ENCODE measurements at places on chromosomes 5 and 9.
A peak's percentile ranks its signal among the peaks of the same experiment; 100 is the strongest.

DNA sequence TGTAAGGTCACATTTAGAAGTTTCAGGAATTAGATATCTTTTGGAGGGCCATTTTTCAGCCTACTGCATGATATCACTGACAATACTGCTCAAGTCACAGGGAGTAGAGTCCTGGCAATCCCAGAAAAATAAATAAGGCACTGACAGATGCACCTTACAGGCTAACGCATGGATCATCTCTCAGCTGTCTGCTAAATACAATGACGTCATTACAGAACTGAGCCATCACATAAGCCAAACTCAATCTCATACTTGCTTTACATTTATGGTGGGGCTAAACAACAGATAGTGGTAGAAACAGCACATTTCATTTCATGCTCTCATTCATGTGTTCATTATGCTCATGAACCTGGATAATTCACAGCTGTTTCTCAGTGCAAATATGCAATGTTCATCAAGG is 243.7 kb downstream of the SEMA5A start:
- no peak for DNase-seq

DNA sequence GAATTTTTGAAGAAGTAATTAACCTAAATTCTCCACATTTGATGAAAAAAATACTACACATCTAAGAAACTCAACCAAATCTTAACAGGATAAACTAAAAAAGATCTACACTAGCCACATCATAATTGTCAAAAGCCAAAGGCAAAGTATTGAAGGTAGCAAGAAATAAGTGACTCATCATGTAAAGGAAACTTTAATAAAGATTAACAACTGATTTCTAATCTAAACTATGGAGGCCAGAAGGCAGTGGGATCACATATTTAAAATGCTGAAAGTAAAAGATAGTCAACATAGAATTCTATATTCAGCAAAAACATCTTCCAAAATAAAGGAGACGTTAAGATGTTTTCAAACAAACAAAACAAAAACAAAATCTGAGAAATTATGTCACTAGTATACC is 2002.9 kb downstream of the MAT2B start:
- no peak for DNase-seq

DNA sequence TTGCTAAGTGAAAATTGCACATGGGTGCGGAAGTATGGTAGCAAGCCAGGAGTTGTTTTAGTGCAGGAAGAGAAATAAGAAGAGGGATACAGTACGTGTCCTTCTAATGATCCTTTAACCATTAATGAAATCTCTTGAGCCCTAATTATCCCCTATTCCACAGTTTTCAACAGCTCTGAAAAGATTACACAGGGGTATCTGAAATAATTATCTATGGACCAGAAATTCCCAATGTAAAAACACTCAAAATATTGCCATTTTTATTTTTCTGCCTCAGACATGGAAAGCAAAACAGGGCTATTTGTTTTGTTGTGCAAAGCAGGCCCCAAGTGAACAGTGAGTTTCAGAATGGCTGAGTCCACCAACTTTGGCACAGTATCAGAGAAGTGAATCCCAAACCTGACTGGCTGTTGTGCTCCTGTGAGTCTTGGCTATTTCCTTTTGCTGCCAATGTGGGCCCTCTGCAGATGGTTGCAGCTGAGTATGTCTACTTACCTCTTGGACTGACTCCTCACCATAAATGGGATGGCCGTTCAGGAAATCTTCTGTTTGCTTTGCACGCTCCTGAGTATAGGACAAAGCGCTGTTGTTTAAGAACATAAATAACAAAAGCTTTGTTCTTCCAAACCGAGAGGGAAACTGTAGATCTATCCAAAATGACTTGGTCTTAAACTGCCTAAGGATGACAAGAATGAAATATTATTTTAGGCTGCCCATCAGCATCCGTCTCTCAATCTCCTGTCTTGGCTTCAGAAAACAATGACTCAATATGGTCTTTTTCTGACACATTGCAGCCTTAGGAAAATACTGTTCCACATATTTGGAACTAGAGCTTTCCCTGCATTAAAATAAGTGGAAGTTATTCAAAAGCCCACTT is 204.1 kb downstream of the DEPDC1B start:
- no peak for DNase-seq

DNA sequence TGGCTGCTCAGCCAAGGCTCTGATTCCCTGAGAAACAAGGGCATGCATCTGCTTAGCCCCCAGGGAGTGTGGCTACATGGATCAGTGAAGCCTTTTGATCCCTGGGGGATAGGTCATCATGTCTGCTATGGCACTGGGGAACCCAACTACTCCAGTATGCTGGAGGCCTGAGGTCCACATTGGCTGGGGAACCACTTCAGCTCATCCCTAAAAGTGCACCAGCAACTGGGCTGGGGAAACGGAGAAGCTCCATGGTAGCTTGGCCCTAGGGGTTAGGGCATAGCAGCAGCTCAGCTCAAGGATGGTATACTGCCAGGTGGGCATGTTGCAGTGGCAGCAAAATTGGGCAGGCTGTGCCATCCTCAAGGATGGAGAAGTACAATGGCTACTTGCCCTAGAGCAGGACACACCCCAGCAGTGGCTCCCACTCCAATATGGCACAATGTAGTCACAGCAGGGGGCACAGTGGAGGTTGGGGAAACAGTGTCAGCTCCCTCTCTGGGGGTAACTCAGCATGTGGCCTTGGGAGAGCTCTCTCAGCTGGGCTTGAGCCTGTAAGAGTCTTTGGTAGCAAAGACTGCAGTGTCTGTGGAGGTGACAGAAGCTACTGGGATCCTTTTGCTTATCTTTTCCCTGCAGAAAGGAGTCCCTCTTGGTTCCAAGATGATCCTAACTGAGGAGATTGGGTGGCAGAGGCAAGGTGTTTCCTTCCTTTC is 111.5 kb upstream of the FSTL4 start:
- no peak for DNase-seq

DNA sequence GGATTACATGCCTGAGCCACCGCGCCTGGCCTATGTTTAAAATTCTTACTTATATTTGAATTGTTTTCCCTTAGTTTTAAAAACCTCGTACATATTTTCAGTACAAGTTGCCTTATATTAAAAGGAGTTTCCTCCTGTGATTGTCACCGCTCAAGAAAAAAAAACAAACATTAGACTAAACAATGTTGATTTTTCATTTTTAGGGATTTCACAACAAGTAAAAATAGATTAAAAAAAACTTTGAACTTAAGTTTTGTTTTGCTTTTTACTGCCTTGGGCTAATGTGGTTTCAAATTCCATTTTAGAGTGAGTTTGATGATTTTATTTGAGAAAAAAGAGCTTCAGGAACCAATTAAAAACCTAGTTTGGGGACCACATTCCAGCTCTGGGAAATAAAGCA is 1196.6 kb upstream of the CDH18 start:
- DNase-seq = no peak

DNA sequence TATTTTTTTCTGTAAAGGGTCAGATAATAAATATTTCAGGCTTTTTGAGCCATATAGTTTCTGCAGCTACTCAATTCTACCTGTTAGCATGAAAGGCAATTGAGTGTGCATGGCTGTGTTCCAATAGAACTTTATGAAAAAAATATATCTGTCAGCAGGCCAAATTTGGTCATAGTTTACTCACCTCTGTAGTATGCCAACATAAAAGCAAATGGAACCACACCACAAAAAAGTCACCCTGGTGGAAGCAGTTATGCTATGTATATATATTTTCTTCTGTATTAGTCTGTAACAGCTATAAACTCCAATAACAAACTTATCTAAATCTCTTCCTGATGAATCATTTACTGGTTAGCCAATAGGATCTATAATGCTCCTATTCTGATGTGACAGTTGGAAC is 3.4 kb downstream of the SLC38A9 start:
- DNase-seq = no peak

GRCh38 chr5:156870498-156870839 is 20.4 kb downstream of the PPP1R2B start:
- no peak for DNase-seq

DNA sequence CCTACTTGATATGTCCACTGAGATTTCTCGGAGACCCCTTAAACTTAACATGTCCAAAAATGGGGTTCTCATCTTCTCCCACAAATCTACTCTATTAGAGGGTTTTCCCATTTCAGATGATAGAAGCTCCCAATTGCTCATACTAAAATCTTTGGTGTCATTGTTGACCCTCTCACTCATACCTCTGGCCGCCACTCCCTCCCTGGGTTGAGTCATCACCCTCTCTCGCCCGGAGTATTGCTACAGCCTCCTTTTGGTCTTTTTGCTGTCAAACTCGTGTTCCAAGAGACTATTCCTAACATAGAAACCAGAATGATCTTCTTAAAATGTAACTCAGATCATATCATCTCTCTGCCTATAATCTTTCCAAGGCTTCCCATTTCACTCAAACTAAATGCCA is 91.0 kb upstream of the GNAQ start:
- DNase-seq = no peak

- peak; percentile 31 for DNase-seq
Measured at GRCh38 chr5:136780518-136780917, 415.2 kb upstream of the TRPC7 start.

- peak; percentile 81 for DNase-seq
Measured at GRCh38 chr5:96718635-96719077, 56.5 kb downstream of the CAST start.

DNA sequence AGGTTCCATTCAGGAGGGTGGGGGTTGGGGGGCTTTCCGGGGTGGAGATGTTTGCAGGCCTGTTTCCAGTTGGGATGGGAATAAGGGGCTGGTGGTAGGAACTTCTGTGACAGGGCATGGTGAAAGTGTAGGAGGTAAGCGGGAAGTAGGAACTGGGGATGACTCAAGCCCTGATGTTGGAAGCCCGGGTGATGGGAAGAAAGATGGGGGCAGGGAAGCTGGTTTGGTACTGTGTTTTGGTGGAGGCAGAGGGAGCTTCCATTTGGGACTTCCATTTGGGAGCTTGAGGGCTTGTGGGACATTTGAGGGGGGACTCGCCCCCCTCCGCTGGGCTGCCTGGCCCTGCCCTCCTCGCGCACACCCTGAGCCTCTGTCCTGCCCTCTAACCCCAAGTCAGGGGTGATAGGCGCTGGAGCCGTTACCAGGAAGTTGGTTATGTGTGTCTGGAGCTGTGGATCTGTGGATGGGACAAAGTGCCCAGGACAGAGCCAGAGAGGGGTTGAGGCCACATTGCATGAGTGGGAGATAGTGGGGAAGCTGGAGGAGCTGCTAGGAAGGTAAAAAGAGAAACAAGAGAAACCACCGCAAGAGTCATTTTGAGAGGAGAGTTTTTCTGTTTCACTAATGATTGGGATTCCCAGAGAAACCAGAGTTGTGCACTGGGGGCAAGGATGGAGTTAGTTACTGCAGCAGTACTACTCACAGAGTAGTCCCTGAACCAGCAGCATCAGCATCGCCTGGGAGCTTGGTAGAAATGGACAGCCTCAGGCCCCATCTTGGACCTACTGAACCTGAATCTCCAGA is 6.6 kb downstream of the RGS14 start:
- DNase-seq = no peak

DNA sequence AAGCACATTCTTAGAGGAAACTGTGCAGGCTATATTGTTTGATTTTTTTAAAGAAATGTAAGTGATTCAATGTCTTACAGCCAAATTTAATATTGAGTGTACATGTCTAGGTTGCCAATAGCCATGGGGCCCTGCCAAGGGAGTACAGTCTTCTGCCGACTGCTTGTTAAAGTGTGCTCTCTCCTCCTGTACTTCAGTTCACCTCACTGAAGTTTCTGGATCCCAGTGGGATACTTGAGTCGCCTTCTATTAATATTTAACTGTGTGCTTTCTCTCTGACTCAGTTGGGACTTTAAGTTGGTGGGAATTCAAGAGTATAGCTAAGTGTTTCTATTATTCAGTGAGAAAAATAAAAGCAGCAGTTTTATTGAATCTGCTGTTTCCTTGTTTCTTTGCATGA is 44.5 kb upstream of the C5orf47 start:
- DNase-seq = no peak

- no peak for DNase-seq
Measured at GRCh38 chr5:171744882-171745281, 40.7 kb upstream of the SMIM23 start.

DNA sequence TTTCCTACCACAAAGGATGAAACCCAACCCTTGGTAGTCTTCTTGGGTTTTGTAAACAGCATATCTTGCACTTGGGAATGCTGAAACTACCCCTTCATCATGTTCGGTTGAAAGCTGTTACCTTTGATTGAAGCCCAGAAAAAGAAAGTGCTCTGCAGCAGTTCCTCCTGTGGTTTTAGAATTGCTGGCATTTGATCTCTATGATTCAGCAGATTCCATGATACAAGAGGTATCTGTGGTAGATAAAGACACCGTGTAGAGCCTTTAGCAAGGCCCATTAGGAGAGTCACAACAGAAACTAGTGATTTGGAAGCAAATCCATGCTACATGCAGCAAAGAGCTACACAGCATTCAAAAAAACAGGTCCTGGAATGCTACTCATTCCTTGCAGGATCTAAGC is 557.0 kb downstream of the TLE1 start:
- DNase-seq = no peak

GRCh38 chr5:73122875-73123810 is 2.8 kb downstream of the TMEM171 start:
- no peak for DNase-seq

- DNase-seq = no peak
Measured at GRCh38 chr5:60445427-60445826, 254.5 kb downstream of the DEPDC1B start.

- no peak for DNase-seq
Measured at GRCh38 chr9:5435912-5436311, 1.8 kb downstream of the PLGRKT start.

GRCh38 chr5:65982635-65983034 is 56.3 kb downstream of the ERBIN start:
- no peak for DNase-seq

- no peak for DNase-seq
Measured at GRCh38 chr5:33928283-33928682, 7.9 kb upstream of the RXFP3 start.

DNA sequence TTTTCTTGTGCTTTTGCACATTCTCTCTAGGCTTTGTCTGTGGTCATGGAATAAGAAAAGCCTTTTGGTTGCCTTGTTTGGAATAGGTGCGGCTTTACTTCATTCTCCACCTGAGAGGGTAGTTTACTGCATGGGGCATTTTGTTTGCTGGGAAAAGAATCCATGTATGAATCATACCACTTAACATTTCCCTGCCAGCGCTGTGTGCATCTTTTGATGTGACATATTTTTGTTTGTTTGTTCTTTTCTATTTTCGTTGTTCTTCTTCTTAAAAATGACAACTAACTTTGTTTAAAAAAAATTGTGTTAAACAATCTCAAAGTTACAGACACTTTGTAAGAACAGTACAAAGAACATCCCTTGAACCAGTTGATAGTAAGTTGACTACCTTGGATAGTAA is 113.2 kb downstream of the GCNT1 start:
- DNase-seq = no peak

- DNase-seq = no peak
Measured at GRCh38 chr5:122165559-122166078, 36.3 kb downstream of the ZNF474 start.

GRCh38 chr5:171413153-171413910 is 6.1 kb upstream of the FGF18 start:
- peak; percentile 21 for DNase-seq
